ENCODE measurements at places on chromosomes 7 and 10.

DNA sequence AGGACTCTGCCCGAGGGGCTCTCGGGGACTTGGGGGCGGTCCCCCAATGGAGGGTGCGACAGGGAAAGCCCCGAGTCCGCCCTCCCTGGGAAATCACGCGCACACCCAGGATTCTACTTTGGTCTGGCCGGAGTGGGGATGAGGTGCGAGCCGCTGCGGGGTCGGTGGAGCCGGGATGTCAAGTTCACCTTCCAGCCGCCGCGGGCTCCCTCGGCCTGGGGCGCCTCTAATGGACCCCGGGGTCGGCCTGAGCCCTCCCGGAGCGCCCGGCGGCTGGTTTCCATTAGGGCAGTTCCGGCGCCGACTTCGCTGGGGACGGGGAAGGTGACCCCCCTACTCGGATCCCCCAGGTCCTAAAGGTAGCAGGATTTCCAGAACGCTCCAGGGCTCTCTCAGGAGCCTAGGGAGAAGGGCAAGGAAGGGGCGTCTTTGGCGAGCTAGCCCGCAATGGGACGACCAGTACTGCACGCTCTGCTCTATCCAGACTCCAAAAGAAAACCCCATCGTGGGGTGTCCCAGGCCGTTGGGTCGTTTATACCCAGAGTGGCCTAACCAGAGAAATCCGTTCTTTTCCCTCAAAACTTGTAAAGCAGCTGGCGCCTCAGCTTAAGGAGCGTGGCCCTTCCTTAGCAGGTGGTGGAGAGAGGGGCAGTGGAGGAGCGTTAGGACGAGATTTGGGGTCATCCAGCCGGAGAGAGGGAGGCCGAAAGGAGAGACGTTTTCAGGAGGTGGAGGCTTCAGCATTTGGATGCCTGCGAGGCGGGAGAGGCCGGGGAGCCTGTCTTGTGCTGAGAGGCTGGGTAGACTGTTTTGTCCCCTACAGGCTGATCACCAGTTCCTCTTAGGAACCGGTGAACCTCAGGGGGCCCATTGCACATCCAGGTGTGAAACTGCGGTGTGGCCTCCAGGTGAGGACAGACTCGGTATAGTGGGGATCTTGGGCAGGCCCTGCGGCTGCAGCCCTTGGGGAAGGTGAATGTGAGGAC lies 860 bp upstream of the WDR86 start:
- DNase-seq = peak; percentile 56

DNA sequence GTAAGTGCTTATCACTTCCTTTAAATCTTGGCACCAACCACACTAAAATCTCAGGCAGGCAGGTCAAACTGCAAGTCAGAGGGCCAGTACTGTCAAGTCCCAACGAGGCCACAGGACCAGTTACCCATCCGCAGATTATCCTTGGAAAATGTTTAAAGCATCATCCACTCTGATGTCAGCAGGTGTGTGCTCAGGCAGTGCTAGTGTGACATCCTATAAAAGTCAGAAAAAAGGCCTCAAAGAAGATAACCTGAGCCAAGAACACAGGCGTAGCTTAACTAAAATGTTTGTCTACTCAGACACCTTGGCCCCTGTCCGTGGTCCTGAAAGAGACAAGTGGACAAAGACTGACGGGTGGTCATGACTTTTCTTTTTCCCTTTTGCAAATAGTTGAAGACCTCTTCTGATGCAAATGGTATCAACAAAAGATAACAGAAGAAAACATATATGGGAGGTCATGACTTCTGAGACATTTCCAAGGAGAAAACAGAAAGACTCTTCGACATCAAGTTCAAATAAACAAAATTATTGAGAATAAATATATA lies 309.3 kb downstream of the KCNMA1 start:
- DNase-seq = no peak

- DNase-seq = no peak
Observed at GRCh38 chr10:34880817-34881216, 65.7 kb upstream of the PARD3 start.

- DNase-seq = no peak
Observed at GRCh38 chr10:7642491-7643011, 24.2 kb downstream of the ITIH5 start.

DNA sequence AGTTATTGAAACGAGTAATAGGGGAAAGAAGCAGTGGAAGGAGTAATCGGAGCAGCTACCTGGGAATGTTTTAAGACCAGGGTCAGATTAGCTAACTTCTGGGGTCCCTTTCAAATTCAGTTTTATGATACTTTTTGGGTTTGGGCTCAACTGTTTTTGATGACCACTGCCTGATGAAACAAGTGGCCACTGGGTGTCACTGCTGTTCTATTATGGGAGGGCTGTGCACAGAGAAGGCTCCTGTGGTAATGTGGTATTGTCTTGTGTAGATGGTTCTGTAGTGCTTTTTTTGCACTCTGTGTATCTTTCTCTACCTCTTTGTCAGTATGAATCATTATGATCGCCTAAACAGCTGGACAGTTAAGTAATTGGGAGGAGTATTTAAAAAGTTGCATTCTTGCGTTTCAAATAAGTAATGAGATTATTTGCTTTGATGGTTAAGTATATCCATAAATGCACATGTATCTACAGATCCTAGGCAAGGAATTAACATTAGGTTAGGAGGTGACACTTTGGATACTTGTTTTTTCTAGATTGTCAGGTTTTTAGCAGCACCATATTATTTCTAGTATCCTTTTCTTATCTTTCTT lies 128.4 kb downstream of the ABCA13 start:
- peak; percentile 6 for DNase-seq

GRCh38 chr7:32891800-32892520 lies 400 bp upstream of the KBTBD2 start:
- DNase-seq = peak; percentile 98

- DNase-seq = no peak
Observed at GRCh38 chr7:2092279-2092678, 140.5 kb downstream of the MAD1L1 start.

DNA sequence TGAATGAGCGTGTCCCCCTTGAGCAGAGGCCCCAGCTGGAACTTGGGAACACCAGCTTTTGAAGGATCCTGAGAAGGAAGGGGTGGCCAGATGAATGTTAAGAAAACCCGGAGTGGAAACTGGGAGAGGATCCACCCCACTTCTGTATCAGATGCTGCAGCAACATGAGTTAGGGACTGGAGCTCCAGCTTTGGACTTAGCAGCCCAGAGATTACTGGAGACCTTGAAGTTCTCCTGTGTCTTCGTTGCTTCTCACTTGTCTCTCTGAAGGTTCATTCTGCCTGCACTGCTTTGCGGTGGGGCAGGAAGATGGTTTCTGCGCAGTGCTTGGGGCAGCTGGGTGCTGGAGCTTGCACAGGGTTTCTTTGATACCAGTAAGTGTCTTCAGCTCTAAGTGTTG lies 9.3 kb downstream of the TMEM248 start:
- no peak for DNase-seq

Data from CD4-positive, alpha-beta T cell treated with Interleukin-12 subunit alpha and Interleukin-12 subunit beta, for 1 hour (primary cell).